ENCODE measurements at places on chromosomes 11 and 22.

- no peak for DNase-seq
Observed at GRCh38 chr11:75809991-75810390, 5.0 kb upstream of the UVRAG start.

- DNase-seq = no peak
Observed at GRCh38 chr11:97962758-97963157, 1058.0 kb upstream of the CNTN5 start.

GRCh38 chr11:121929581-121929980, 186.4 kb downstream of the BLID start:
- peak; percentile 48 for DNase-seq

DNA sequence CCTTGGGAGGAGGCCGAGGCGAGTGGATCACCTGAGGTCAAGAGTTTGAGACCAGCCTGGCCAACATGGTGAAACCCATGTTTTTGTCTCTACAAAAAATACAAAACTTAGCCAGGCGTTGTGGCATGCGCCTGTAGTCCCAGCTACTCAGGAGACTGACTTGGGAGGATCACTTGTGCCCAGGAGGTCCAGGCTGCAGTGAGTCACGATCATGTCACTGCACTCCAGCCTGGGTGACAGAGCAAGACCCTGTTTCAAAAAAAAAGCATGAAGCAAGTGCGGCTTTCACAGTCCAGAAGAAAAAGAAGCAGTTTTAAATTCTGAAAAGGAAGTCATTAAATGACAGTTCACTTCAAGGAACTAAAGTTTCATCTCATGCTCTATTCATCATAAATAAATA, 7.1 kb upstream of the LTO1 start:
- no peak for DNase-seq

DNA sequence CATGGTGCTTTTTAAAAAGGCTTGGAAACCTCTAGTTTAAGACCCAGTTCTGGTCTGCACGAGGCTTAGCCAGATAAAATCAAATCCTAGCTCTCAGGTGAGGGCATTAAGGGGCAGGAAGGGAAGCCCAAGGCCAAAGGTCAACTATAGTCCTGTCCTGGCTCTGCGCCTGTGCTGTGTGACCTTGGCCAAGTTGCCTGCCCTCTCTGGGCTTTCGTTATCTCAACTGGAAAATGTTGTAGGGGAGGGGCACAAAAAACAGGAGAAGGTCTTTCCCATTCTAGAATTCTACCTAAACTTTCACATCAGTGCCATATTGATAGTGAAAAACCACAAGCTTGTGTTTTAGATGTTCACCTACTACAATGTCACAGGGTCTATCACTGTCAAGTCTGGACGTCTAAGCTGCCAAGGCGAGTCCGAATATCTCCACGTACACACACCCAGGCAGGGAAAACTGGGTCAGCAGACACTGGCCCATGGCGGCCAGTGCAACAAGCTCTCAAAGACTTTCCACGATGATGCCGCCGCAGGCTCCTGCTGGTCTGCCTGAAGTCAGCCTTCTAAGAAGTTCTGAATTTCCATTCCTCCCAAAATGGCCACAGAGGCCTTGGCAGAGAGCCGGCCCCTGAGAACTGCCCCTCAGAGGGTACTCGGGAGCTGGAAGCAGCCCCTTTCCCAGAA, 18.0 kb downstream of the MN1 start:
- DNase-seq = no peak

GRCh38 chr22:38706101-38706900, 557 bp downstream of the GTPBP1 start:
- DNase-seq = no peak

- DNase-seq = no peak
Observed at GRCh38 chr11:67303835-67304411, 593 bp downstream of the SSH3 start.

DNA sequence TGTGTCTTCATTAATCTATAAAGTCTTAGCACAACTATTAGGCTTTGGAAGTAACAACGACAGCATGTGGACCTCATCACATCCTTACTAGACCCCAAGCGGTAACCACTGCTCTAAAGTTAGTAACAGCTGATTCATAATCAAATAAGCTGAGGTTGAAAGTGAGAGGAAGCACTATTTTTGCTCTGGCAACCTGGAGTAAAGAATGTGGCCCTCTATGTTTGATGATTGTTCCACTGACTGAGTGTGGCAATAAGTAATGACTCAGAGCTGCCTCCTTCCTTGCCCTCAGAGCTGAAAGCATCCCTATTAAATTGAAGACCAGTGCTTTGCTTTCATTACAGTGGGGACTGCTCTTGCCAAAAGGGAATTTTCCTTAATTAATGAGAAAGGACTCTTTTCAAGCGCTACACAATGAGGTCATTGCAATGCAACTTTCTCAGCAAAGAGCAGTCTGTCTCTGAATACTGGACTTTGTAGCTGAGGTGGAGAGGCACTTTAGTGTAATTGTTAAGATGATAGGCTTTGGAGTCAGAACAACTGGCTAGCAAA, 906.1 kb upstream of the RAG2 start:
- DNase-seq = no peak

- peak; percentile 46 for DNase-seq
Observed at GRCh38 chr11:134331354-134332188, at the start of gene GLB1L2. Gene GLB1L2 (plus strand): TSS chr11:134331988. CDS start chr11:134332062, 74 bp downstream.

DNA sequence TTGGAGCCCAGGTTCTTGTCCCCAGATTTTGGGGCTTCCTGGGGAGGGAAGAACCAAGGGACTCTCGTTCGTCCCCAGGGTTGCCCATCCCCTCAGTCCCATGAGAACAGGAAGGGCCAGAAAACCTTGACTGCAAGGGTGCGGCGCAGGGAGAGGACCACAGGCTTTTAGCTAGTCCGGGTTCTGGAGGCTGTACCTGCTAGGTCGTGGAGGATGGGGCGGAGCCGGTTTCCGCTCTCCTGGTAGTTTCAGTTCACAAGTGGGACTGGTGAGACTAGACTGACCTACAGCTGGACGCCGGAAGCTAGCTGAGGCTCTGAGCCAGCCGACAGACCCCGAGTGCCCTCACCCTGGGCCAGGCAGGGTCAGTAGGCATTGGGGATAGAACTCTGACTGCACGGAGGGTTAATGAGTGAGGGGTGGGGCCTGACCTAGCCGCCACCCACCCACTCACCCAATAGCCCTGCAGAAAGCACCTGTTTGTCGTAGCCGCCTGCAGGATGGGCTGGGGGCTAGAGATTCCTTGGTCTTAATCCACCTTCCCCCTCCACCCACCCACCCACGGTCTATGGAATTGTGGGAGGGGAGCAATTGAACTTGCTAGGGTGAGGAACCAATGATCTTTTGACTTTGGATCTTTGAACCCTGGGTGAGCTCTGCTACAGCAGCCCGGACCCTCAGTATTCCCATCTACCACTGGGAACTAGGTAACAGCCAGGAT, 1.5 kb downstream of the MAFF start:
- DNase-seq = no peak

DNA sequence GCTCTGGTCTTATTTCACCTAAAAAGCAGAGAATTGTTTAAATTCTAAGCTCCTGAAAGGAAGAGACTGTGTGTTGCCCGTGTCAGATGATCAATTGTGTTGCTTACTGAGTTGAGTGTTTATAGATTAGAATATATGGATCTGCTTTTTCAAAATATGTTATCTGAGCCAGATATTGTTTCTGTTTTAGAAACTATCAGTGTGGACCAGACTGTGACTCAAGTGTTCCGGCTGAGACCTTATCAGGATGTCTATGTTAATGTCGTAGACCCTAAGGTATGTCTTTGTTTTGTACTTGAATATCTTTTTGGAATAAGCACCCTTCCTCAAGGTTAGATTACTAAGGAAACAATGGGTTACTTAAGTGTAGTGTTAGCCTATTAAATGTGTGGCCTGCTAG, 11.0 kb downstream of the DEPDC5 start:
- no peak for DNase-seq

DNA sequence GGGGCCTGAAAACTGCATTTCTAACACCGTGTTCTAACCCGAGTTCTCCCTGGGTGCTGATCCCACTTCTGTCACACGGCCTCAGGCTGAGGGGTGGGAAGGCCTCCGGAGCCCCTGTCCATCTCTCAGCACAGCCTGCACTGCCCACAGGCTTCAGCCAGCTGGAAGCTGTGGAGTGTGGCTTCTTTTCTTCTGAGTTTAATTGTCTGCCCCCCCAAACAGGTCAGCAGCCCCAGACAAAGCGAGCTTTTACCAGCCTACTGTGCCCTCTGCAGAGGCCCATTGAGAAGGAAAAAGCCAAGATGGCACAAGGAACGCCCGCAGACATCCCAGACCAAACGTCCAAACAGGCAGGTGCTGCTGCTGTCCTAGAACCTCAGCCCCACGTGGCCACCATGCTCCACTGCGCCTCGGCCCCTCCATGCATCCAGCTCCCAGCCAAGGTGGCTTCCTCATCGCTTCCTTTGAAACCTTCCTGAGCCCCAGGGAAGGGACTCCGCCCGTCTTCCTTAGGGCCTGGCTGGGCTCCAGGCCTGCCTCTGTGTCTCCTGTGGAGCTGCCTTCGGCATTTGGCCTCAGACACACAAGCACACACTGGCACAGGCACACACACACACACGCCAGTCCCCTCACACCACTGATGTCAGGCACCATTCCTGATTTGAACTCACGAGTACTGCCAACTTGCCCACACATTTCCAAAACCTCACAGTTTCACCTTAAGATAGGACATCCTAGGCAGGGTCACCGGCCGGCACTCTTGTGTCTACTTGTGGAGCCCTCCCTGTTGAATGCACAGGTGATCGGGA, 1.7 kb downstream of the MOB2 start:
- DNase-seq = no peak

GRCh38 chr11:120520091-120520822, 8.7 kb downstream of the GRIK4 start:
- DNase-seq = no peak

DNA sequence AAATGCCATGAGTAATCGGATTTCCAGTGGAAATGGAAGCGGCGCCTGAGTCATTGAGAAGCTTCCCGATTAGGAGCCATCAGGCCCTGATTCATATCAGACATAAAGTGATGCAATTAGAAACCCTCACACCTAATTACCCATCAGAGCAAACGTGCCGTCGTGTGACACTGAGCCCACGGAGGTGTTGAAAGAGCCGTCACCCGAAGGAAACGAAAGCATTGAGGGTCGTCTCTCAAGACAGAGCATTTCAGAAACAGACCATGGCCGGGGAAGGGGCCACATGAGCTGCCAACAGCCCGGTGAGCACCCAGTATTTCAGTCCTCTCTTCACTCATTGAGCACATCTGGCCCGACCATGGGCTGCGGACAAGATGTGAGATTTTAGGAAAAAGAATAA, 829.3 kb downstream of the TBC1D22A start:
- no peak for DNase-seq

DNA sequence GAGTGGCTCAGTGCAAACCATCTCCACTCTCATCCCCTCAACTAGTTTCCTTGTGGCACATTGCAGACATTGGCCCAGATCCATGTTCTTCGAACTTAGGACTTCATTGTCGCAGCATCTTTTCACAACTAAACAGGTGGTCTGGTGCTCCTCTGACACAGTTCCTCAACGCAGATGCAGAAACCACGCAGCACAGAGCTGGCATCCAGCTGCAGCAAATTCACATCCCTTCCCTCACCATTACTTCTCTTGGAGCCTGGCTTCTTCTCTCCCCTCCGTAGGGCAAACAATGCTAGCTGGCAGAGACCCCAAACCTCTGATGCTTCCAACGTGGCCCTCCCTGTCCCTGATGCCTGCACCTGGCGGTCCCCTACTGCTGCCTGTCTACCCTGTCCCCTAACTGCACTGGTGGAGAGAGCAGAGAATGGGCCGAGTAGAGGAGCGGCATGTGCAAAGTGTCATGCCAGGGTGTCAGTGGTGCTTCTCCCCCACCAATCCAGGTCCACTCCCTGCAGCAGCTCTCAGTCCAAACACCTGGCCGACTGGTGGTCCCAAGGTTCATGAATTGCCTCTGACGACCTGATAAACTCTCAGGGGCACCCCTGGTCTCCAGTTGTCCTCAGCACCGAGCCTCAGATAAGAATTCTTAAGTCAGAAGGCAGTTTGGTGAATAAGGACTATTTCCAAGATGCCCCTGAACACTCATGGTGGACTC, 18.1 kb downstream of the TMPRSS13 start:
- DNase-seq = no peak

- DNase-seq = peak; percentile 32
Observed at GRCh38 chr11:57335343-57336110, at the start of gene SSRP1. Gene SSRP1 (minus strand): TSS chr11:57335892. CDS start chr11:57335121, 771 bp downstream.

DNA sequence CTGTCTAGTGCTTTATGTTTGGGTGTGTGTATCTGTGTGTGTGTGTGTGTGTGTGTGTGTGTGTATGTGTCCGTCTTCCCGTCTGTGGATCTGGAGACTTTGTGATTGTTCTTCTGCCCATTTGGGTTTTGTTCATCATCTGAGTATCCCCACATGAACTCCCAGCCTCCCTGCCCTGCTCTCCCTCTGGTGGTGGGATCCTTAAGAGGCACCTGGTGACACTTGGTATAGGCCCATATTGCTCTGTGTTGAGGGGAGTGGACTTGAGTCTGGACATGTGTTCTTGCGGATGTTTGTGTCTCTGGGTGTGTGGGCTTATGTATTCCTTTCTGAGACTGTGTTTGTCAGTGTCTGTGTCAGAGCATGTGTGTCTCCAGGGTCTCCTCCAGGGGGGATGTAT, 15.3 kb downstream of the RCOR2 start:
- no peak for DNase-seq

DNA sequence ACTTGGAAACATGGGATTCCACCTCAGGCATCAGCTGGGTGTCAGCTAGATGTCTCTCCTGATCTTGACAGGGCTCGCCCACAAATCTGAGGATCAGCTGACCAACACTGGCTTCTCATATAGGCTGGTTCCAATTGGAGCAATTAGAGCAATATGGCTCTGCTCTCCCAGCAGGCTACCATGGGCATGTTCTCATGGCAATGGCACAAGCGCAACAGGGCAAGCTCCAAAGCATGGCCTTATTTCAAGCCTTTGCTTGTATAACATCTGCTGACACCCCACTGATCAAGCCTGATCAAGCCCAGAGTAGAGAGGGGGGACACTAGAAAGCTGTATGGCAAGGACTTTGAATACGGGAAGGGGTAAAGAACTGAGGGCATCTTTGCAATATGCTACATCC, 40.7 kb upstream of the SPATA19 start:
- no peak for DNase-seq

GRCh38 chr11:35158701-35159510, 19.9 kb downstream of the CD44 start:
- no peak for DNase-seq

DNA sequence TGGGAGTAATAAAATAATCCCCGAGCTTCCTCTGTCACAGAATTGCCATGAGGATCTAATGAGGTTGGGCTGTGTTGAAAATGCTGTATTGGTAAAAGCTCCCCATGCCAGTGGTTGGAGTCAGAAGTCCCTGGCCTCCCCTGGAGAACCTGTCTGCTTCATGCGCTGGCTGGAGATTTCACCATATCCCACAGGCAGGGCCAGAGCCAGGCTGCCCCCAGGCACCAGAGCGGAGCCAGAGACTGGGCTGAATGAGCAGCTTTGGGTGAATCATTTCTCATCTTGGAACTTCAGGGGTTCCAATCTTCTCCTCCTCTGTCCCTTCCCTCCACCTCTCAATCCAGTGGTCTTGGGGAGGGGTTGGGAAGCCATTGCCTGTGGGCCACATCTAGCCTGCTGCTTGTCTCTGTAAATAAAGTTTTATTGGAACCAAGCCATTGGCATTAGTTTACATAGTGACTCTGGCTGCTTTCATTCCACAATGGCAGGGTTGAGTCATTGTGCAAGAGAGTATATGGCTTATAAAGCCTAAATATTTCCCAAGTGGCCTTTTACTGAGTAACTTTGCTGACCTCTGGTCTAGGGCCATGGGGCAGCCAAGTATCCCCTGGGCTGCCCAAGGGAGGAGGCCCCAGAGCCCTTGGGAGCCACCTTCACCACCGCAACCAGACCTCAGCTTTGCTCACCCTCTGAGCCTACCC, 35.2 kb downstream of the LRRC10B start:
- no peak for DNase-seq
